ENCODE measurements at places on chromosomes 4 and X.

GRCh38 chrX:13090339-13091110 lies 46.1 kb upstream of the FAM9C start:
- no peak for DNase-seq

DNA sequence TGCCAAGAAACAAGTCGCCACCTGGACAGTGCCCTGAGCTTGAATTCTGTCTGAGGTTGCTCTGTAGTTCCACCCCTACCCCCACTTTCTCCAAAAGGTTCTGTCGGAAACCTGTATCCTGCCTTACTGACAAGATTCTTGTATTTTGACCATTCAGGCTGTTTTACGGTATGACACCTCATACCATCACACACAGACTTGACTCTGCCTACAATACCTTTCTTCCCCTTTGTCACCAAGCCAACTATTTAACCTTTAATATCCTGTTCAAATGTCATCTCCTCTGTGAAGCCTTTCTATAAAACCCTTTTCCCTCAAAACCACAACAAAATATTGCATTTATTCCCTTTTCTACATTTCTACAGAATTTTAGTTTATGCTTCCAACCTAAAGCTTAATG lies 161.9 kb downstream of the VSIG4 start:
- no peak for DNase-seq

GRCh38 chrX:151722241-151722846 lies 6.5 kb downstream of the FATE1 start:
- no peak for DNase-seq

GRCh38 chr4:17448689-17449088 lies 63.2 kb downstream of the QDPR start:
- no peak for DNase-seq
